ENCODE measurements at places on chromosomes 6 and 20.
A peak's percentile ranks its signal among the peaks of the same experiment; 100 is the strongest.

DNA sequence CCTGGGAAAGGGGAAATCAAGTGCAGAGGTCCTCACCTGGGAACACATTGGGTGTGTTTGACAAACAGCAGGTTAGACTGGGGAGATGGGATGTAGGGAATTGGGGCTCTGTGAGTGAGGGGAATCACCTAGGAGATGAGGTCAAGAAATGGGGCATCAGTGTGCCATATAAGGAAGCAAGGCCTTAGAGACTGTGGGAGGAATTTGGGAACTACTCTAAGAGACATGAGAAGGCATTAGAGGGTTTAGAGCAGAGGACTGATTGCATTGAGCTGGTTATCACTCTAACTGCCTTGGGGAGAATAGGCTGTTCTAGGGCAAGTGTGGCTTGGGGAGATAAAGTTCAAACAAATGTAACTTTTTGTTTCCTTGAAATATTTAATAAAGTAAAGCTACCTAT lies 189.9 kb downstream of the EYA4 start:
- no peak for DNase-seq

DNA sequence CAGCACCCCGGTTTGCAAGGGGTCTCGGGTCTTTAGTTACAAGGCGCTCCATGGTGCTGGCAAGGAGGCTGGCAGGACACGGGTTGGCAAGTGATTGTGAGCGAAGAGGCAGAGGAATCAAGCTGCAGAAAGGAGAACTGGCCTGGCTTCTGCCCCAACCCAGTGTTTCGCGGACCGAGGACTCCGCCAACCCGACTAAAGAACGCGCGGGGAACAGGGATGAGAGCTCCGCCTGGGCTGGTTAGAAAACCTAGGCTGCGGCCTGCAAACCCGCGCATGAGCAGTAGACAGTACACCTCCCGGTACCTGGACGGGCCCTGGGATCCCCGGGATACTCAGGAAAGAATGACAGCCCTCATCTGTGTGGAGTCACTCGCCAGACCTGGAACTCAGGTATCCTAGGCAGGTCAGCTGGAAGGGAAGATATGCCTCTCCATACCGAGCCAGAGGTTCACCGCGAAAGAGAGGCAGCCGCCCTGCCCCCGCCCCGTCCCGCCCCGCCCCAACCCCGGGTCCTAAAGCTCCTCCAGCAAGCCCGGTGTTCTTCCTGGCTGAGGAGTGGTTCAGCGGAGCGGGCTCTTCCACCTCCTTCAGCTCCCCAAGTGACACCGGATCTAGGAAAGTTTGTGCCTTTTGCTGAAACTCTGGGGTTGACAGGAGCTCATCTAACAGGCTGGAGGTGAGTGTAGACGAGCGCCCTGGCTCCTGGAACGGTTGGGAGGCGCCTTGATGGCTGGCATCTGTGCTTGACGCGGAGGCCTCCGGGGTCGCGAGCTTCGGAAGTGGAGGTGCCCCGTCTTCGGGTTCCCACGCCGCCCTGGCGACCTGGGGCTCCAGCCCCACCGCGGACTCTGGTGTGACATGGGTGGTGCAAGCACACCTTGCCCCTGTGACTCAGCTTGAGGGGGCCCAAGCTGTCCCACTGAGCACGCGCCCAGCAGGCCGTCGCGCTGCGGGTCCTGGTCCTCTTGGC lies 1847.3 kb upstream of the DEFB115 start:
- DNase-seq = no peak

GRCh38 chr20:56730003-56730402 lies 100.9 kb downstream of the TFAP2C start:
- no peak for DNase-seq

DNA sequence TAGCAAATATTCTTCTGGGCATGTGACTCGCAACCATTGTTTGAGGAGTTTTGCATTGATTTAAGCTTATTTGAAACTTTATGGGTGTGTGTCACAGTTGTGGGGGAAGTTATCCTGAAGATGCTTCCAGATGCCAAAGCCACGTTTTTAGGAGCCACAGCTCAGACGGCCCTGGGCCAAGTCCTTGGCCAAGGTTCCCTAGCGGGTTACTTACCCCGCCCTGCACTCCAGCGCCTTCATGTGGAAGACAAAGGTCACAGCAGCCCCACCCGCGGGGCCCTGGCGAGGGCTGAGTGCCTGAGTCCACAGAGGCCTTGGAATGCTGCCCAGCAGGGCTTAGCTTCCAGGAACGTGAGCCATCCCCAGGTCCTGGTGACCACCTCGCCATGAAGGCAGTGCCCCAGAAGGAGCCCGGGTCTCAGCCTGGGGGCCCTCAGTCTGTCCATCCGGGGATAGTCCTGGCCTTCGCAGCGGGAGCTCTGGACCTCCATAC lies 308.3 kb downstream of the CDH4 start:
- DNase-seq = no peak

- DNase-seq = no peak
Measured at GRCh38 chr6:100796049-100796823, 84.9 kb downstream of the ASCC3 start.

GRCh38 chr6:35090734-35091133 lies 50.4 kb downstream of the TCP11 start:
- DNase-seq = no peak

GRCh38 chr20:51284176-51284575 lies 258.3 kb downstream of the NFATC2 start:
- no peak for DNase-seq

DNA sequence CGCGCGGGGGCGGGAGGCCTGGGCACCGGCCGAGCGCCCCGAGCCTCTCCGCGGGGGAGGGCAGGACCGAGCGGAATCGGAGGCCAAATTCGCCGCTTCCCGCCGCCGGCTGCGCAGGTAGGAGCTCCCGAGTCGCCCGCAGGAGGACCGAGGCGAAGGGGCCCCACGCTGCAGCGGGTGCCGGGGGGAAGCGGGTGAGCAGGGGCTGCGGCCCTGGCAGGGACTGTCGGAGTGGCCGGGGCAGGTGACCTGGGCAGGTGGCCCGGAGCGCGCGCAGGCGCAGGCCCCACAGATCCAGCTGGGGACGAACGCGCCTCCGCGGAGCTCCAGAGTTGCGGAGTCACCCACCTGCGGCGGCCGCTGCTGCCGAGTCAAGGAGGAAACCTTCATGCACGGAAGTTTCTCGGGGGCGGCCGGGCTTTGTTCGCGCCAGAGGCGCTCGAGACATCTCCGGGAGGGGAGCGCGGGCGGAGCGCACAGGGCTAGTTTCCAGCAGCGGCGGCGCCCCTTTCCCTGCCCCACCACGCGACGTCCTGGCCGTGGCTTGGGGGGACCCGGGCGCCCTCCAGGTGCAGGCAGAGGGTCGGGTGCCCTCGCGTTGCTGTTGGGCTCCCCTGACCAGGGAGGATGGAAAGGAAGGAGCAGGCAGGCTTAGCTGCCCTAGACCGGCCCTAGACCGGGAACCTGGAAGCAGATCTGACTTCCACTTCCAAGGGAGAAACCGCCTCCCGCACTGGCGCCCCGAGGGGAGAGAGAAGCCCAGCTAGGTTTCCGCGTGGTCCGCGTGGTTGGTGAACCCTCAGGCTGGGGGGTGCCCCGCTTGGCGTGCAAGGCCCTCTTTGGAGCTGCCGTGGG lies 590 bp downstream of the SLCO4A1 start:
- peak; percentile 43 for DNase-seq

Data from BE2C (cell line).